ENCODE measurements at places on chromosomes 6 and 20.

DNA sequence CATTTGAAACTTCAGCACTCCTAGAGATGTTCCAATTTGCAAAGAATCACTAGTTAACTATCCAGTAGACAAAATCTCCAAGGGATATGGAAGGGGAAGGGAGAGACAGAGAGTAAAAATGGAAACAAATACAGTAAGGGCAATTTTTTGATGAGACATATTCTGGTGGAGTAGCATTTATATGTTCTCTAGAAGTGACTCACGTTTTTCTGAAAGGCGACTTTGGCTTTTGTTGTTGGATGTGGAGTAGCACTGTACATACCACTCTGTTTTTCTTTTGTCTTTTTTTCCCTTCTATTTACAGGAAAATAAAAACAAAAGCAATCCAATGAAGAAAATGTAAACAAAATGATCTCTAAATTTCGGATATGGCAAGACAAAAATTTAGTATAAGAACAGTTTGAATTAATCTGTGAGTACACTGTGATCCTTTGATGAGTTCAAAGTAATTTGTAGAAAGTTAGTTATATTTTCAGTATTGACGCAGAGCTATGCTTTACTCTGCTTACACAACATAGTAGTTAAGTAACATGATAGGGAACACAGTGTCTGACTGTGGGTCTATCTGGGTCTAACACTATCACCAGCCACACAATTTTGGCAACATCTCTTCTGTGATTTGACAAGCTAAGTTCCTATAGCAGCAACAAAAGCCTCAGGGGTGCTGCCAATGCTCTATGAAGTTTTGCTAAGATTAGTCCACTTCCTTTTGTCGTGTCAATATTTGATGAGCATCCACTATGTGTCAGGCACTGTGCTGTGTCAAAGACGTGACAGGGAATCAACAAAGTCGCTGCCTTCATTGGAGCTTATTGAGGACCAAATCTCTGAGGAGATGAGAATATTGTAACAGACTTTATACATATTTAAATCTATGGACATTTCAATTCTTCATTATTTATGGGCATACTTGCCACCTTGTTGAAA, 27.3 kb upstream of the TAGAP start:
- no peak for DNase-seq

DNA sequence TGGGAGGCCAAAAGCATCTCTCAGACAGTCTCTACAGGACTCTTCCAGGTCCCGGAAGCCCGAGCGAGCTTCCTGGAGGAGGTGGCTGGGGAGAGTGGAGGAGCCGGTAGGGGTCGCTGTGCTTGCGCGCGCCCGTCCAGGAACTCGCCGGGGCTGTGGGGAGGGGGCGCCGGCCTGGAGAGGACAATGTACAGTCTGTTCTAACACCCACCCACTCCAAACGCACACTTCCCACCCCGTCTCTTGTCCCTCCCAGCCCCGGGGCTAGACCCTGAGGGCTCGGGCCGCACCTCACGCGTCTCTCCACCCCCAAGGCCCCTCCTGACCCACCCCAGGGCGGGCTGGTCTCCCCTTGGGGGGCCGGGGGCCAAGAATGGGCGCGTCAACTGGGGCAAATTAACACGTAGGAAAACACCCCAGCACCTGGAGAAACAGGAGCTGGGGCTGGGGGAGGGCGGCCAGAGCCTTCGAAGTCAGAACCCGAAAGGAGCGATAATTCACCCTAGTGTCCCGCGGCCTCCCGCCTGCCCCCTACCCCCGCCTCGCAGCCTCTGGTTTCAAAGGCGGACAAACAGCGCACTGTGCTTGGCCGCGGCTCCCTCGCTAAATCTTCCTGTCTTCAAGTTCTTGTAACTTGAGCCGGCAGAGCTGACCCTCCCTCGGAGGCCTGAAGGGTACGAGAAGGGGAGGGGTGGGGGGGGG, 103.2 kb upstream of the FOXP4 start:
- no peak for DNase-seq

DNA sequence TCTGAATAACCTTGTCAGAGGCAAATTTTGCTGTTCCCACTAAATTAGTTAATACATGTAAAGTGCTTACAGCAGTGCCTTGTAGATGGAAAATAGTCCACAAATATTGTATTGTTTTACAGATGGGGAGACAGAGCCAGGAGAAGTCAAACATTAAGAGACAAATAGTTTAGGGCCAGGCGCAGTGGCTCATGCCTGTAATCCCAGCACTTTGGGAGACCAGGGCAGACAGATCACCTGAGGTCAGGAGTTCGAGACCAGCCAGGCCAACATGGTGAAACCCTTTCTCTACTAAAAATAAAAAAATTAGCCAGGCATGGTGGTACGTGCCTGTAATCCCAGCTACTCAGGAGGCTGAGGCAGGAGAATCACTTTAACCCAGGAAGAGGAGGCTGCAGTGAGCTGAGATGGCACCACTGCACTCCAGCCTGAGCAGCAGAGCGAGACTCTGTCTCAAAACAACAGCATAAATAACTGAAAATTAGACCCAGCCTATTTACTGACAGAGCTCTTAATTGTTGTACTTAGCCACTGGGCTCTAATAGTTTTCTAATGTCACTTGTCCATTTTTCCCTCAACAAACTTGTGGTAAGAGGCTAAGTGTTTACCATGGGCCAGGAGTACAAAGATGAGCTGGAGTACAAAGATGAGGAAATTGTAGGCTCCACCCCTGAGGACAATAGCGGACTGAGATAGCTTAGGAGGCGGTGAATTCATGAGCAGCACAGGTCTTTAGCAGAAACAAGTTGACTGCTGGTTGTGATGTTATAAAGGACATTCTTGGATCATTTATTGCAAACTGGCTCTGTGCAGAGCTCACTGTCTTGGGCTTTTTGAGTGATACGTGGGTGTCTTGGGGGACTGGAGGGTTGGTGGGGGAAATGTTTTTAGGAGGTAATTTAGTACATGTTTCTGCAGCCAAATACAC, 6.4 kb downstream of the ZSWIM3 start:
- no peak for DNase-seq

DNA sequence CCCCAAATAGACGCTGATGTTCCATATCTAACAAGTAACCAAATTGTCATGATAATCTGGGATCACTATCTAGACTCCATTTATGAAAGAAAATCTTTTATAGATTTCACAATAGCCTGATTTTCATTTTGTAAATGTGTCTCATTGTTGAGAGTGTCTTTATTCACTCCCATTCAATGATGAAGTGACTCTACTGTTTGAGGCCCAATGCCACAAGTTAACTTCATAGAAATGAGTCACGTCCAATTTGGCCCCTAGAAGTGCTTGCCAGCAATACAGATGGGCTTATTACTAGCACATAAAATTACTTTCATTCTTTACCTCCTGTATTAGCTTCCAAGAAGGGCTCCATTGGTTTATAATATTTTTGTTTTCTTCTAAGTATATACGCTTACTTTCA, 6.3 kb downstream of the IPCEF1 start:
- DNase-seq: no peak

DNA sequence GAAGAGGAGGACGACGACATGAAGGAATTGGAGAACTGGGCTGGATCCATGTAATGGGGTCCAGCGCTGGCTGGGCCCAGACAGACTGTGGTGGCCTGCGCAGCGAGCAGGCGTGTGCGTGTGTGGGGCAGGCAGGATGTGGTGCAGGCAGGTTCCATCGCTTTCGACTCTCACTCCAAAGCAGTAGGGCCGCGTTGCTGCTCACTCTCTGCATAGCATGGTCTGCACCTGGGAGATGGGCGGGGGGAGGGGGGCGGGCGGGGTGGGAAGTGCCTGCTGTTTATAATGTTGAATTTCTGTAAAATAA, 42.3 kb downstream of the CHMP4B start:
- DNase-seq: no peak

- DNase-seq: no peak
Observed at GRCh38 chr6:91094341-91094740, 507.5 kb upstream of the MAP3K7 start.

GRCh38 chr6:138419766-138420165, 15.7 kb downstream of the HEBP2 start:
- no peak for DNase-seq

GRCh38 chr6:138545621-138545980, 46.3 kb upstream of the NHSL1 start:
- no peak for DNase-seq

- DNase-seq: no peak
Observed at GRCh38 chr6:157401734-157402338, 20.8 kb downstream of the ZDHHC14 start.

DNA sequence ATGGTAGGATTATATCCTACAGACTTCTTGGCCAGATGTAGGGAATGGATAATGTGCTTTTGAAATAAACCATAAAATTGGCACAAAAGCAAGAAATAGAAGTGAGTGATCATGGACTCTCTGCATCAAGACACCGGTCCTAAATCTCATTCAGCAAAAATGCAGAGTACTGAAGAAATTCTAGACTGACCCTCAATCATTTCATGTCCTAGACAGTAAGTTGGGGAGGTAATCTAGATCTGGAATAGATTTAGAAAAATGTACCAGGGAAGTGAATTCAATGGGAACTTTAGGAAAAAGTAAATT, 69.7 kb upstream of the ADTRP start:
- no peak for DNase-seq

DNA sequence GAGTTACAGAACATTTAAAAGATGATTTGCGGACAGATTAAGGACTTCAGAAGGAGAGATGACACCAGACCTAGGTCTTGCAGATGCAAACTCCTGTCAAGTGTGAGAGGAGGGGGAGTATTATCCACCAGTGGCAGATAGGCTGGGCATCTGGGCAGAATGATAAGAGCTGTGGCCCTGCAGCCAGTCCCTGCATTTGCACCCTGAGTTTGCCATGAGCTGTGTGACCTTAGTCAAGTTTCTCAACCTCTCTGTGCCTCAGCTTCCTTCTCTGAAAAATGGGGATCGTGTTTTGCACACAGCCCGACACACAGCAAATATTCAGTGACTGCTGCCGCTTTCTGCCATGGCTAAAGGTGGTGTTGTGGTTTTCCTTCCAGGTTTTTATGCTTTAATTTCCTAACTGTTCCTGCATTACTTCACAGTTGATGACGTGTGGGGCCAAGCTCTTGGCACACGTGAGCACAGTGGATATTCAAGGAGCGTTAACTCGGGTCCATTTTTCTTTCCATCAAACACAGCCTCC, 516.2 kb downstream of the CDH26 start:
- no peak for DNase-seq

DNA sequence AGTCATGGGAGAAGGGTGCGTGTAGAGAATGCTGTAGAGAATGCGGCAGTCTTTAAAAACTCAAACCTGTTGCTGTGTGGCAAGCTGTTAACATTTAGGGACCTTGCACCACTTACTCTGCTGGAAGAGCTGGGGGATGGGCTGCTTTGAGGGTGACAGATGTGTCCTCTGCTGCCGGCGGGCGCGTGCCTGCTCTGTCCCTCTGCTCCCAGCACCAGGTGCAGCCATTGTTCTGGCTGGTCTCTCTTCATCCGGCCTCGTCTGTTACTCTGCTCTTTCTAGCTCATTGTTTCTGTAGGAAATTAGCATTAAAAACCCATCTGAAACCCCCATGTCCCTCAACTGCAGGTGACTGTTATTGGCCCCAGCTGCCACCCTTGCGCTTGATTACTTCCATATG, 78.5 kb downstream of the CBFA2T2 start:
- DNase-seq: no peak

- DNase-seq: no peak
Observed at GRCh38 chr6:159023893-159024292, 20.9 kb downstream of the TAGAP start.

DNA sequence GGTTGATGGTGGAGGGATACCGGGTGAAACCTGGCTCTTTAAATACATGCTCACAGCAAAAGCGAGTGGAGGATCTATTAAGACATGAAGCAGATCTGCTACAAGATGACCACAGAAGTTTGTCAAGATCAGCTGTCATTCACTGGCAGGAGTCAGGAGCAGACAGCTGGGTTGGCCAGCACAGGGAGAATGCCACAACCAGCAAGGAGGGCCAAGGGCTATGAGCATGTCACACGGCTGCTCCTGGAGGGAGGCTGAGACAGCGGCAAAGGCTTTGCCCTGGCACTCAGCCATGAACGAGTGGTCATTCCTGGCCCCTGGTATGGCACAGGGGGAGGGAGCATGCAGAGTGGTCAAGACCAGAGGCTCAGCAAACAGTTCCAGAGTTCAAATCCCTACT, 77.6 kb downstream of the POPDC3 start:
- DNase-seq: no peak

GRCh38 chr6:112232845-112233256, 21.5 kb downstream of the LAMA4 start:
- no peak for DNase-seq

- no peak for DNase-seq
Observed at GRCh38 chr6:42507195-42507594, 55.5 kb upstream of the TRERF1 start.

- no peak for DNase-seq
Observed at GRCh38 chr6:168825226-168826077, 384.5 kb downstream of the SMOC2 start.

DNA sequence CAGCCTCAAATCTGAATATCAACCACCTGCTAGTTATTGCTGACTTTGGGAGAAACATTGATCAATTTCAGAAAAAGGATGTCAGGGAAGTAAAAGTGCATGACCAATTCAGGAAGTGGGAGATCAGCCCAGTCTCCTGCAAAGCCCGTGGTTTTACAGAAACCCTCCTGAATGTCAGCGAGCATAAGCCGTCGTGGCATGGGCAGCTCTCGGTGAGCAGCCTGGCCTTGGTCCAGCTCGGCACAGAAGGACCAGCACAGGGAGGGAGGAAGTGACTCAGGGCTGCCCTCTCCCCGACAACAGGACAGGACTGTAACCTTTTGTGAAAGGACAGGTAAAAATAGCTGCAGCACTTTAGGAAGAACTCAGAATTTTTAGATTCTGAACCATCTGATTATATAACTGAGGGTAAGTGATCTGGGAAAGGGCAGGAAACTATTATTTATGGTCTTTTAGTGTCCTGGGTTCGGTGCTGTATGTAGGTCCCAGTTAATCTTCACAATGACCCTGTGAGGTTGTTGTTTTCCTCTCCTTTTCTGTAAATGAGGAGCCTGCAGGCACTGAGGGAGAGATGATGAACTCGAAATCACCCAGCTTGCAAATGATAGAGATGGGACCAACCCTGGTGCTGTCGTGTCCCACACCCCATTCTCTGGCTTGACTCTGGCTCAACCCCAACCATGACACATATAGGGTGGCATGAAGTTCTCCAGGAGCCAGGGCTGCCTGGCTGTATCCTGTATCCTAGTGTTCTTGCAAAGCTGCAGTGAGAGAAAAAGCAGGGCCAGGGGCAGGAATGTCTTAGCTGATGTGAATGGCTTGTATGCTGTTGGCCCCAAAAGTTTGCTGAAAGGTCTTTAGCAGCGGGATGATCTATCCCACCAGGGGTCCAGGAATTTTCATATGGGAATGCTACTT, 37.6 kb downstream of the NRN1 start:
- DNase-seq: no peak

- DNase-seq: no peak
Observed at GRCh38 chr6:105500693-105501092, 97.8 kb upstream of the PREP start.

Data from foreskin keratinocyte (primary cell).